ENCODE measurements at places on chromosomes 11 and 22. TPM values are rescaled to one million over a fixed set of nuclear protein-coding genes. Genes with fewer than 3 reads are reported as not detected.

The PRR33 gene
- total RNA-seq: not detected

- DNase-seq: no peak
Measured at GRCh38 chr11:65096926-65097325, 912 bp downstream of the VPS51 start.

The MS4A3 gene
- not detected for total RNA-seq

DNA sequence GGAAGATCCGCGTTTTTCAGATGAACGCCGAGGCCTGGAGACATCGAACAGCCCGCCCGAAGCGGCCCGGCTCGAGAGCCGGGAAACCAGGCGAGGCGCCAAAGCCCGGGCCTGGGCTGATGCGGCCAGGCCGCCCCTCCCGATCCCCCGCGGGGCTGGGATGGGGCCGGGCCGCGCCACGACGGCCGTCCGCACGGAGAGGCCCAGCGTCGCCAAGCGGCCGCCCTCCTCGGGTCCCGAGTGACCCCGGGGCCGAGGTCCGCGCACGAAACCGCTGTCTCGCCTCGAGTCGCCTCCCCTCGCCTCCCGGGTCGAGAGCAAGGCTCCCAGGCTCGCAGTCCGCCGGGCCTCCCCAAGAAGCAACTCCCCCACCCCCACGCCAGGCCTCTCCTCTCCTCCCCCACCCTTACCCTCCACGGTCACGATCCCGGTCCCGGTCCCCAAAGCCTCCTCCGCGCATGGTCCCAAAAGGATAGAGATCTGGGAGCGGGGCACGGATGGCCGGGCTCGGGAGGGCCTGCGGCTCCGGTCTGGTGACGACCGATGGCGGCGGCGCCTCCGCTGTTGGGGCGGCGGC is 482 bp downstream of the DDX17 start:
- no peak for DNase-seq

DNA sequence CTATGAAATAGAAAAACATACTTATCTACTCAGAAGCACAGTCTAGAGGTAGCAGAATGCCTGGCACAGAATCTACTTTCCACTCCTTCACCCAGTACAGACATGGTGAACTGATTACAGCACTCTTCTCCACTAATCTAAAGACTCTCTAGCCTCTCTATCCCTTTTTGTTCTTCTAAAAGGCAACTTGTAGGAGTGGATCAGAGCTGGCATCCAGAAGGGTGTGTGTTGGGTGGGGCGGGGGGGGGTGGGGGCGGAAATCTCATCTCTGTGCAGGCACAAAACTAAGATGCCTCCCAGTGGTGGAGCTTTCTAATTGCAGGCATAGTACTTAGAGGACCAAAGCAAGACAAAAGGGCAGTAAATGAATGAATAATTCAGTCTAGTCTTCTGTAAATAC is 11.5 kb upstream of the EMID1 start:
- DNase-seq: no peak

The SUN2 gene
- 168 TPM for total RNA-seq

The NCAM1 gene
- total RNA-seq: not detected
